ENCODE measurements at places on chromosomes 3 and 15. TPM values are rescaled to one million over a fixed set of nuclear protein-coding genes. Genes with fewer than 3 reads are reported as not detected.

ARNT2 gene
- 4.4 TPM for total RNA-seq

TMEM266 gene
- 0.74 TPM for total RNA-seq

SLC41A3 gene
- total RNA-seq, result 55.1 TPM

INTS14 gene
- total RNA-seq, result 25.0 TPM

DNA sequence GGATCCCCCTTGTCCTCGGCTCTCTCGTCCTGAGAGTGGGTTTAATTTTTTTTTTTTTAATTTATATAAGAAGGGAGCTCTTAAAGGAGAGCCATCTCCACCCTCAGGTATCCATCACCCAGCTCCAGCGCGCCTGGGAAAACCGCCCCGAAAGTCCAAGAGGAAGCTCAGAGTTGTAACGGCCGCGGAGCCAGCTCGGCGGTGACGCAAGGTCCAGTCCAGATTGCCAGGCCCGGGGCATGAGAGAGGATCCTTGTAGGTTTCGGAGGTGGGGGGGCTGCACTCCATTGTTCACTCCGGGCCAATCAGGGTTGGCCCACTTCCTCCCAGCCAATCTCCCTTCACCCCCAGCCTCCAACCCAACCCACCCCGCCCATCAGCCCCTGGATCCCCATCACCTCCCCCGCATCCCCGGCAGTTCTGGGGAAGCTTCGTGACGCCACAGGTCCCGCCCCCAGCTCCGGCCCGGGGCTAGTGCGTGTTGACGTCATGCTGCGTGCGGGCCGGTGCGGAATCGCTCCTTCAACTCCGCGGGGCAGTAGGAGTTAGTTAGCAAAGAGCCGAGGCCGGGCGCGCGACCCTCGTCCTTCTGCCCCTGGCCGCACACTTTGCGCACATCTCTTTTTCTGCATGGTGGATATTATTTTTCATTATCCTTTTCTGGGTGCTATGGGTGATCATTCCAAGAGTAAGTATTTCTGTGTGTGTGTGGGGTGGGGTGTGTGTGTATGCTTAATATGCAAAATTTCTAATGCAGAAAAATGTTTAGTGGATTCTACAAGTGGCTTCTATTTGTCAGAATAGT, at the start of gene ISL2:
Gene ISL2 (plus strand): TSS at position 520 of the 805 bp plus-strand sequence. CDS start 111 bp downstream, at position 631.
- H3K4me3 ChIP-seq, result peak within 1 kb of the TSS; percentile 10
- peaks cover 92% of the 10 kb centered on the region for H3K27me3 ChIP-seq
- H3K4me1 ChIP-seq, result peaks cover 20% of the 10 kb centered on the region
- H3K27ac ChIP-seq, result no peak within 1 kb of the TSS
- no peaks in the 10 kb centered on the region for H3K36me3 ChIP-seq

GRCh38 chr15:90930861-90931574, 1.3 kb downstream of the HDDC3 start:
- H3K4me3 ChIP-seq, result no peak overlapping the region
- no peaks in the 10 kb centered on the region for H3K27me3 ChIP-seq
- no peak for DNase-seq
- peaks cover 4% of the 10 kb centered on the region for H3K4me1 ChIP-seq
- no peaks in the 10 kb centered on the region for H3K36me3 ChIP-seq

GRCh38 chr3:152291649-152292066, 22.9 kb downstream of the MBNL1 start:
- no peaks in the 10 kb centered on the region for H3K36me3 ChIP-seq
- no peak for DNase-seq
- H3K27me3 ChIP-seq, result no peaks in the 10 kb centered on the region
- no peaks in the 10 kb centered on the region for H3K4me1 ChIP-seq

DNA sequence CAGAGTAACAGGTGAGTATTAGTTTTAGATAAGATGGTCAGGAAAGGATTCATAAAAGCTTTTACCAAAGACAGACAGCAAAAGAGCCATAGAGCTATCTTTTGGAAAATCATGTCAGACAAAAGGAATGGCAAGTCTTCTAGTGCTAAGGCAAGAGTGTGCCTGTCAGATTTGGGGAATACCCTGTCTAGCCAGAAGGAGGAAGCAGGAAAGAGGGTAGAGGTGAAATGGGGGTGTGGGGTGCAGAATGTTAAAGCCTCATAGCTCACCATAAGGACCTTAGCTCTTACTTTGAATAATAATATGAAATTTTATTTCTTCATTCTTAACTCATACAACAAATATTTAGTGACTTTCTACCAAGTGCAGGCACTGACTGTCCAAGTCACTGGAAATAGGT, 512.1 kb upstream of the ROBO2 start:
- no peak for DNase-seq
- H3K4me3 ChIP-seq, result no peak overlapping the region
- no peaks in the 10 kb centered on the region for H3K27me3 ChIP-seq
- no peaks in the 10 kb centered on the region for H3K36me3 ChIP-seq

DNA sequence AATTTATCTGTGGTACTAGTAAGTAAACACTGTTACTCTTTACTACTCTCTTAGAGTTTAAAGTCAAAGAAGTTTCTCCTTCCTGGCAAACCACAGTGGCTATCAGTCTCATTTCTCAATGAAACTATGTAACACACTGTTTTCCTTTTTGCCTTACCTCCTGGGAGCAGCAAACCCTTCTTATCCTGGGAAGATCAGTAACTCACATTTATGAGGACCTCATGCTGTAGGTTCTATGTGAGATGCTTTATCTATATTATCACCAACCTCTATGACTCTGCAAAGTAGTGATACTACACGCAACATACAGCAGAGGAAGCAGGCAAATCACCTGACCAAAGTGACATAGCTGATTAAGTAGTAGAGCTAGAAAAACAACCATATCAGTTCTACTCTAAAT, 35.3 kb downstream of the PBRM1 start:
- H3K27ac ChIP-seq, result no peak overlapping the region
- peak; percentile 9 for DNase-seq
- no peaks in the 10 kb centered on the region for H3K4me1 ChIP-seq

DNA sequence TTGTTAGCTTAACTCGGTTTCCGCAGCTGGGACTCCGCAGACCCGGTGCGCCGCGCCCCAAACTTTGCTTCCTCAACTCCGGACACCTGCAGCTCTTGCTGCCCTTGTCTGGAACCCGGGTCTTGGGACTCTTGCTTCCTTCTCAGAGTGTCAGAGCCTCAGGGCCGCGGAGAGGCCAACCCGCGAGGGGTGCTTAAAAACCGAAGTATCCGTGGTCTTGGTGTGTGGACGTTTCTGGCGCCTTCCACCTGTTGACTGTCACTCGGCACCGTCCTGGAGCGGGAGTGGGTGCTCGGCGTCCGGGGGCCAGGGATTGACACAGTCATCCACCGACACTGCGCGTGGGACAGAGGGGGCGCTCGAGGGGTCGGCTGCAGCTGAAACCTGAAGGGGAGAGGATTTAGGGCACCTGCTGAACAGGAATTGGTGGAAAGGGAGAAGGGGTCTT, 386 bp downstream of the SQOR start:
- peak; percentile 57 for DNase-seq
- H3K27me3 ChIP-seq, result peaks cover 94% of the 10 kb centered on the region
- H3K27ac ChIP-seq, result no peak overlapping the region
- H3K4me1 ChIP-seq, result no peaks in the 10 kb centered on the region
- no peaks in the 10 kb centered on the region for H3K36me3 ChIP-seq

DNA sequence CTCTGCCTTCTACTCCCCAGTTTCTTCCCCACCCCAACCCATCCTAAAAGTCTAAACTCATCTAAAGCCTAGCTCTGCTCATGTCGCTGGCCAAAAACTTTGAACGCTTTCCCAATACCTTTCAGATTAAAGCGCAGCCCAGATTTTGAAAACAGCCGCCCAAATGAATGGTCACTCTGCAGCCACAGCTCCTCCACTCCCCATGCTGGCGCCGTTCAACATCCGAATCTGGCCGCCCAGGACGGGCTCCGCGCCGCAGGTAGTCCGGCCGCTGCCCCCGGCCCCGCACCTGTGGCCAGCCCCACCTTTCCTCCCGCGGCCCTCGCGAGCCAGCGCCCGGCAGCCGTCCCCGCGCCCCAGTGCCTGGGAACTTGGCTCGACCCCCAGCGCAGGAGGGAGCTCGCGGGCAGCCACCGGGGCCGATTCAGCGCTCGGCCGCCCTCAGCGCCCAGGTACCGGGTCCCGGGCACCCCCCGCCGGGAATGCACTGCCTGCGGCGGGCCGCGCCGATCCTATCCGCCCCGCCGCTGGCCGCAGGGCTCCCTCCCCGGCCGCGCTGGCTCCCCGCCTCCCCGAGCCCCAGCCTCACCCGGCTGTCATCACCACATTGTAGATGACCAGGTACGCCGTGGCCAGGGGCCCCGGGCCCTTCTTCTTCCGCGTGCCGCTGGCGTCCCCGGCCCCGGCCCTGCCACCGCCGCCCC, 417 bp downstream of the HACD2 start:
- no peaks in the 10 kb centered on the region for H3K27me3 ChIP-seq
- H3K36me3 ChIP-seq, result peaks cover 3% of the 10 kb centered on the region
- peak overlapping the region; percentile 89 for H3K4me3 ChIP-seq
- peak overlapping the region; percentile 97 for H3K27ac ChIP-seq
- peaks cover 10% of the 10 kb centered on the region for H3K4me1 ChIP-seq
- peak; percentile 70 for DNase-seq

- H3K27me3 ChIP-seq, result no peaks in the 10 kb centered on the region
- DNase-seq, result no peak
- H3K4me3 ChIP-seq, result no peak overlapping the region
- peaks cover 6% of the 10 kb centered on the region for H3K4me1 ChIP-seq
- H3K27ac ChIP-seq, result no peak overlapping the region
Observed at GRCh38 chr3:30161375-30161774, 445.0 kb upstream of the TGFBR2 start.

DNA sequence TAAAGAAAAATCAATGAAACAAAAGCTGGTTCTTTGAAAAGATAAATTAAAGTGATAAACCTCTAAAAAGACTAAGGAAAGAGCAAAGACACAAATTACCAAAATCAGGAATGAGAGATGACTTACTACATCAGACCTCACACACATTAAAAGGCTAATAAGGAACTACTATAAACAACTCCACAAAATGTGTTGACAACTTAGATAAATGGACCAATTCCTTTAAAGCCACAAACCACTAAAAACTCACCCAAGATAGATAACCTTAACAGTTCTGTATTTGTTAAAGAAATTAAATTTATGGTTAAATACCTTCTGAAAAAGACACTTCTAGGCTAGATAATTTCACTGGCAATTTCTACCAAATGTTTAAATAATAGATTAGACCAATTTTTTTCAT, 170.4 kb downstream of the SMAD6 start:
- H3K36me3 ChIP-seq, result no peaks in the 10 kb centered on the region
- H3K27me3 ChIP-seq, result no peaks in the 10 kb centered on the region
- no peak overlapping the region for H3K4me3 ChIP-seq

DNA sequence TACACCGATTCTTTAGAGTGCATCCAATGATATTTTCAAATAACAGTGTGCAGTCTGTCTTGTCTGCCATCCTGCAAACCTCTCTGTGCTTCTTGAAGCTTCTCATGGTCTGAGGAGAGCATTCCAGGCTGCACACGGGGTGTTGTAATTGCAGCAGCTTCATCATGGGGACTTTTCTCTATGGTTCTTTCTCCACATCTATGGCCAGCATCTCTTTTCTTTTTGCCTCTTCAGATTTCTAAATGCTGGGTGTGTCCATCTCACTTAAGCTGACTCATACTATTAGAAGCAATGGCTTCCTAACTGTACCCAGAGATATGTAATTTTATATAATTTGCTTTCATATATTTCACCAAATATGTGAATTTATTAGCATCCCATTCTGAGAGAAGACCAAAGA, 63.8 kb upstream of the EPHB3 start:
- no peaks in the 10 kb centered on the region for H3K4me1 ChIP-seq
- no peak overlapping the region for H3K27ac ChIP-seq
- no peak overlapping the region for H3K4me3 ChIP-seq
- H3K27me3 ChIP-seq, result peaks cover 14% of the 10 kb centered on the region
- DNase-seq, result no peak

All from cardiac muscle cell (in vitro differentiated cells and primary cell).